ENCODE measurements at places on chromosomes 4 and X. TPM values are rescaled to one million over a fixed set of nuclear protein-coding genes. Genes with fewer than 3 reads are reported as not detected.

Gene STS
- total RNA-seq: 0.73 TPM

Gene FRMD7
- not detected for total RNA-seq

Gene GYPE
- 36.0 TPM for total RNA-seq

Gene SPATA18
- total RNA-seq: not detected

Gene DGKK
- total RNA-seq: not detected

Gene ODAPH
- not detected for total RNA-seq

Gene CYTL1
- not detected for total RNA-seq

Gene TEX13C
- total RNA-seq: not detected

Gene FGFBP2
- not detected for total RNA-seq

Gene NR3C2
- 0.13 TPM for total RNA-seq

Gene MGAT4D
- total RNA-seq: not detected

Gene GATA1
- 291 TPM for total RNA-seq

Gene ANKRD50
- 7.5 TPM for total RNA-seq

Gene MUC7
- total RNA-seq: not detected

Gene ASMTL
- total RNA-seq: 18.0 TPM

Gene SPIN4
- 24.5 TPM for total RNA-seq

Gene ADH7
- not detected for total RNA-seq

Gene BGN
- total RNA-seq: 0.11 TPM

Gene CXorf51B
- total RNA-seq: not detected

Gene INTU
- 4.2 TPM for total RNA-seq

Gene CDKL2
- total RNA-seq: 0.16 TPM

Gene GTPBP6
- 34.1 TPM for total RNA-seq

All from K562 (cell line).